GF-D8 (cell line): ENCODE measurements at places on chromosomes 11 and 22.

DNA sequence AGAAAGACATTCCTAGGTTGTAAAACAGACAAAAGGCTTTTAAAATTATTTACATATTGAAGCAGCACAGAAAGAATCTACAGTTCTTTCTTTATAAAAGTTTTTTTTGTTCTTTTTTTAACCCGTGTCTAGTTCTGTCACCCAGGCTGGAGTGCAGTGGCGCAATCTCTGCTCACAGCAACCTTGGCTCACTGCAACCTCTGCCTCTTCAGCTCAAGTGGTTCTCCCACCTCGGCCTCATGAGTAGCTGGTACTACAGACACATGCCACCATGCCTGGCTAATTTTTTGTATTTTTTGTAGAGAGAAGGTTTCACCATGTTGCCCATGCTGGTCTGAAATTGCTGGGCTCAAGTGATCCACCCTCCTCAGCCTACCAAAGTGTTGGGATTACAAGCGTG lies 3.8 kb upstream of the INCENP start:
- DNase-seq = no peak

- DNase-seq = no peak
Measured at GRCh38 chr11:111946499-111946898, 9.4 kb downstream of the DIXDC1 start.

DNA sequence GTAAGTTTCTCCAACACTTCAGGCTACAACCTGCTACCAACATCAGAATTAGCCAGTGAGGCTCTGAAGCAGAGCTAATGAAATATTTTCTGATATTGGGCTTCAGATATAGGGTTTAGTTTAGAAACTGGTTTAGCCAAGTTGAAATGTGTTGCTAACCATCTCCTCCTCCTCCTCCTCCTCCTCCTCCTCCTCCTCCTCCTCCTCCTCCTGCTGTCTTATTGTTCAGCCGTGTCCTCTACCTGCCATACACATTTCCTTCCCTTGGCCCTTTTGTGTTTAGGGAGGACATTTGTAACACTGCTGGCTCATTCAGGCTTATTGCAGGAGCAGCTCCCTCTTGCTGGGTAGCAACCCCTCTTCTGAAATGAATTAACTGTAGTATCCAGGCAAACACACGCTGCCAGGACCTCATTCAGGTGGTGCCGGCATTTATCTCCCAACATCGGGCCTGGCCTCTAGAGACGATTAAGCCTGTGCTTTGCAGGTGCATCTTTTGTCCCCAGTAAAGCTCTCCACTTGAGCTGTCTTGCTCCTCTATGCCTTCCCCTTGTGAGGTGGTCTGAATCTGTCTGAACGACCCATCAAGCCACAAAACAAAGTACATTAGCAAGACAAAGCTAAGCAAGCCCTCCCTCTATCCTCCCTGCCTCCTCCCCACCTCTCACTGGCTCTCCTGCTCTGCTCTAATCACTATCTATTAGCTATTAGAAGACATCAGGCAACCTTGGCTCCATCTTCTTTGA lies 82.9 kb downstream of the KCNJ1 start:
- no peak for DNase-seq

DNA sequence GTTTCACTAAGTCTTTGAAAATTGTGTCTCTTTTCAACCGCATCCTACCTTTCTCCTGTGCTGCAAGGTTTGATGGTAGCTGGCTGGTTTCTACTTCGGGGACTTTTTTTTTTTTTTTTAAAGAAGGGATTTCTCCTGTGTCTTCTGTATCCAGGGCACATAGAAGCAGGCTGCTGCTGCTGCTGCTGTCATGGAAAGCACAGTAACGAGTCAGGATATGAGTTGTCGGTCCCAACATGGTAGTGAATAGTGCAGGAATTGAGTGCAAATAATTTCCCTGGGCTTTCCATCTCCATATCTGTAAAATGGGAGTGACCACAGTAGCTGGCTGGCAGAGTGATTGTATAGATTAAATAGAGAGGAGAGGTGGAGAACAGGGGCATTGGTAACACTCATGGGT lies 118.3 kb upstream of the NAV2 start:
- no peak for DNase-seq

DNA sequence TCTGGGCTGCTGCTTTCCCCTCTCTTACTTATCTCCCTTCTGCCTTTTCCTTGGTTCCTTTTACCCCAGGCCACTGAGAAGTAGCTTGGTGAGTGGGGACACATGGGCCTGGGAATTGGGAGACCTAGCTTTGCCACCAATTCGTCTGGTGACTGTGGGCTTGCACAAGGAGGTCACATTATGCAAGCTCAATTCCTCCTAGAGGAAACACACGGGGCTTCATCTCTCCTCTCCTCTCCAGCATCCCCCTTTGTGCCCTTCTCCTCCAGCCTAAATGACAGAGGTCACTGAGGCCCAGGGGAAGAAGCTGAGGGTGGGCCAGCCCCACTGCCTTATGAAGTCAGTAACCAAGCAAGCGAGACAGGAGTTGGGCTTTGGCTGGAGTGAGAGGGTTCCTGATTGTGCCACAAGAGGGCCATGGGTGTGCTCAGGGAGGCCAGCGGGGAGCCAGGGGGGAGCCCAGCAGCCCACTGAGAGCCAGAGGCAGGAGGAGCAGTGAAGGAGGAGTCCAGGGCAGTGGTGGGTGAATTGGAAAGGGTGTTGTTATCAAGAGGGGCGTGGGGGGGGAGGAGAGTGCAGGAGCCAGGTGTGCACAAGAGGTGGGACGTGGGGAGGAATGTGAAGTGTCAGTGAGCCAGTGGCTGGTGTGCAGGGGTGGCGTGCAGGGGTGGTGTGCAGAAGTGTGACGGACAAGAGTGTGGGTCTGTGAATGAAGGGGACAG lies 2.0 kb downstream of the CLCF1 start:
- peak; percentile 61 for DNase-seq

- DNase-seq = no peak
Measured at GRCh38 chr11:33055375-33055774, 16.0 kb downstream of the TCP11L1 start.

- no peak for DNase-seq
Measured at GRCh38 chr11:94866231-94866822, 98.2 kb downstream of the AMOTL1 start.

GRCh38 chr11:106076919-106077608 lies at the start of gene KBTBD3:
KBTBD3 (minus strand) TSS chr11:106077347; CDS start chr11:106059097, 18,250 bp downstream.
- DNase-seq = peak; percentile 100
